ENCODE measurements at places on chromosomes 4 and X.

GRCh38 chr4:110245577-110245976 lies 47.2 kb upstream of the ELOVL6 start:
- no peak for DNase-seq

DNA sequence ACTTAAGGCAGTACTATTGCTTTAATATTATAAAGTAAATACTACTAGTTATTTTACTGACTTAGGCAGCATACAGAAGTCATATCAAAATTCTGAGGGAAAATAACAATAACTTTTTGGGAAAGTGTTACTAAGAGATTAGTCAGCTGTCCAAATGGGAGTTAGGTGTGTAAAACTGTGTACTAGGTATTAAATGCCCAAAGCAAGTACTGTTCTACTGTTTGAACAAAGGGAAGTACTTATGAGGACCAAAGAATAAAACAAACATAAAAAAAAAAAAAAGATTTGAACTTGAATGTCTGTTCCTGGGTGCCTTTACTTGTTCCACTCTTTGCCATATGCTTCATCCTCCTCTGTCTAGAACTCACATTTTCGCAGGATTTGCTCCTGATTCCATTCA lies 174.4 kb downstream of the MSL3 start:
- no peak for DNase-seq

DNA sequence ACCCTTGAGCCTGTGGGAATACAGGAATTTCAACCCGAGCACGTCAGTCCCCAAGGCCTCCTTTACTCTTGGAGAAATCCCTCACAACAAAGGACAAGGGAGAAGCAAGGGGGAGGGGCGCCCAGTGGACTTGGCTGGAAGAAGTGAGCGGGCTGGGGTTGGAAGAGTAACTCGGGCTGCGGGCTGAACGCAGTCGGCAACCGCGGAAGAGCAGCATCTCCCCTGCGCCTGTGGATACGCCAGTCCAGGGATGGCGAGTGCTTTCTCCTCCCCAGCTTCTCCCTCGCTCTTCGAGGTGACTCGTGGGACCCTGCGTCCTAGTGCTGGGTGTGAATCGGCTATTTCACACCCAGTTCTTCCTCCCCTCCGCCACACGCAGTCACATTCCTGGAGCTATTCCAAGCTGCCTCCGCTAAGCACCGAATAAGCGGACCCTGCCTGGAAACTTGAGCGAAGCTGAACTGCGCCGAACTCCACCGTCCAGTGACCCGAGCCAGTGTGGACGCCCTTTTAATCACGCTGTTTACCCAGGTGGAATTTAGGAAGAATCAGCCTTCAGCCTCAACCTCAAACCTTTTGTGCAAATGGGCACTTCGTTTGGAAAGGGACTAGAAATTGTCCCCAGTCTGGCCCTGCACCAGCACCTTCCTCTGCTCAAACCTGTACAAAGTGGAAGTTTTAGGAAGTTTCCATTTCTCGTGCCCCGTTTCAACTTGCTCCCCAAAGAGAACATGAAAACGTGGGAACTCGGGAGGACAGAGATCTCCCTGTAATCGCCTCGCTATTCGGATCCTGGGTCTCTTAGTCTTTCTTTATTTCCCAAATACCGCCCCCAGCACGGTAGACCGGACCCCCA lies 64.3 kb upstream of the WDR17 start:
- DNase-seq, result peak; percentile 45

DNA sequence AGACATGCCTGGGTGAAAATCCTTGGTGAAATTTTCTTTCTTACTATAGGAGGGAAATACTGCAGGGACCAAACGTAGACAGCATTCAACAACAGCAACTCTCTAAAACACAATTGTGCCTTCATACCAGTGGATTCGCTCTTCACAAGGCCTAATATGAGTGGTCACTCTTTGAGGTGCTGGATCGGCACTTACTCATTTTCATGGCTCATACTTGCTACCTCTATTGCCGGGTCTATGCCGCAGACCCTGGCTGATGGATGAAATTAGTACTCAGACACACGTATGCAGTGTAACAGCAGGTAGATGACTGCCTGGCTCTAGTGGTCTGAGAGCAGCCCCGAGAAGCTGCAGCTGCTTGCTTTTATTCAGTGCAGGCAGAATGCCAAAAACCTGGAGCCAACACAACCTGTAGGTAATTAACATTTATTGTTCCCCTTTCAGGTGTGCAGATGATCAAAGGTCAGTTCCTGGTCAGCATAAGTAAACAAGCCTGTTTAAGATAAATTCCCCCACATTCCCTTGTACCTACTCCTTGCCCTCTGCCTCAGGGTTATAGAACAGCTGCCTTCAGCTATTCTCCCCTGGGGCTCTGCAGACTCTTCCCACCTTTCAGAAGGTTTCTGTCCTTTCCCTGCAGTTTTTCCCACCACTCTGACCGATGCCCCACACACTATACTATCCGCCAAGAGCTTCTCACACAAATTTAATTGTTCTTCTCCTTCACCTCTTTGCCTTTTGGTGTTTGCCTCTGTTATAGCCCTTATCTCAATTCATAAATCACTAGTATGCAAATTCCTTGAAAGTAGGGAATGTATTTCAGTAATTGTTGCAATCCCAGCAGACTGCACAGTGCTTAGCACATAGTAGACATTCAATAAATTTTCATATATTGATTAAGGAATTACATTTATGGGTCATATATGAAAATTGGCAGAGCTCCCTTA lies 210.0 kb downstream of the SPANXN3 start:
- no peak for DNase-seq

- peak; percentile 68 for DNase-seq
Measured at GRCh38 chrX:104565791-104566680, at the start of gene IL1RAPL2. Gene IL1RAPL2 (plus strand): TSS chrX:104566199.

GRCh38 chr4:53682196-53682595 lies 90.9 kb upstream of the LNX1 start:
- DNase-seq, result no peak

GRCh38 chr4:184768296-184768695 lies 34.4 kb upstream of the CENPU start:
- DNase-seq, result no peak

DNA sequence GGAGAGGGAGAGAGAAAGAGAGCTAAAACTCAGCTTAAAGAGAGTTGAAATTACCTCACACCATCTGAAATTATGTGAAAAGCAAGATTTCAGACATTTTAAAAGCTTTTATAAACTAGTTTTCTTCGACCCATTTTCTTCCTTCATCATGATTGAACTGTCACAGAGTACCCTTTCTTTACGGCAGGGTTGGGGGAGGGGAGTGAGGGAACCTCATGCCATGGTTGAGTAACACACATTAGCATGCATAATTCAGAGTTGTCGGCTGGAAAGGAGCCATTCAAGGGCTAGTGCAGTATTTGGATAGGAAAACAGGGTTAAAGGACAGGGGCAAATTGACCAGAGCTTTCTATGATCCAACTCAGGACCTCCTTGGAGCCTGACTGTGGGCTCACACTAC lies 46.2 kb downstream of the PCDH19 start:
- no peak for DNase-seq

DNA sequence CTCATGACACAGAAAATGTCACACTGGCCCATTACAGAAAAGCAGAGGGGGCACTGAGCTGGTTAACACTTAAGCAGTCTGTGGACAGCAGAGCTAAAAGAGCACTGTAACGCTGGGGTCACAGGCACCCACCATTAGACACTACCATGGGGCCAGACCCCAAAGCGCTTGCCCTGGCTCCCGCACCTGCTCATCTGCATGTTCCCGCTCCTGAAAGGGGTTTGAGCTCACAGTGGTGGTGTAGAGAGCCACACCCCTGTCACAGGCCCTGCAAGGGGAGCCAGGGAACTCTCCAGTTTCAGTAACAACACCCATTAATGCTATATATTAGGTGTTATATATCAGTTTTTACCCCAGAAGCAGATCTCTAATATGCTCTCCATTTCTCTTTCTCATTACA lies 187.0 kb downstream of the ANKRD50 start:
- DNase-seq, result no peak

DNA sequence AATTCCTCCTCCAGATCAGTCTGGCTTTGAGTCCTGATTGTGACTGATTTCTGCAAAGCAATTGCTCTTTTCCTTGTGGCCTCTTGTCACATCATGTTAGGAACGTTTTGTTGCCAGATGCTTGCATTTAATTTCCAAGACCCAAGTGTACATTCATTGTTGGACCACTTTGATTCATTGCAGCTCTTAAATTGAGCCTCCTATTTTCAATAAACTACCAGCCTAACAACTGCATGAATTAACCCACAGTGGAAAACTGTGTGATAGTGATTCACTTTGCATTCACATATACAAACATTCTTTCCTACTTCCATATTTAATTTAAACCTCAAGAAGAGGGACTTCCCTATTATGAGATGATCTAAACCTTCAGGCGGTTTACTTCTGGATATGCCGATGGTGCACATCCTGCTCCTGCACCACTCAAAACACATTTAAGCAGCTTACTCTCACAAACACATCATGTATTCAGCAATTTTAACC lies 118.4 kb downstream of the AFF1 start:
- no peak for DNase-seq

- no peak for DNase-seq
Measured at GRCh38 chr4:94416335-94416734, 35.4 kb upstream of the PDLIM5 start.

GRCh38 chrX:118727686-118728339 lies 407 bp downstream of the IL13RA1 start:
- DNase-seq, result peak; percentile 54

DNA sequence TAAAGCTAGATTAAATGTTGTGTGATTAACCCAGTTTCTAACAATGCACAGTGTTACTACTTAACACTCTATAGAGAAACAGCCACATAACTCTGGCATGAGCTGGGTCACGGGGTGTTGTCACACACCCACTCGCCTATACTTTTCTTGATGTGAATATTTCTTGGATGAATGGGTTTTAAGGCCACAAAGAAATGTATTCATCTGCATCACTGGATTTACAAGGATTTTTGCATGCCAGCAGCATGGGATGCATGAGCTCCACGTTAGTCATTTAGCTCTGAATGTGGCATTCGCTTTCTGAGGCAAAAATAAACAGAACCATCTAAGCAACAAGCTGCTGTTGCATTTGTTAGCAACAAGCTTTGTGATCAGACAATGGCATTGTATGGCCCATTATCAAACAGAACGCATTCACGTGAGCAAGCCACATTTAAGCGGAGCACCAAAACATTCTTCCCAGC lies 89.7 kb downstream of the LRP2BP start:
- no peak for DNase-seq

DNA sequence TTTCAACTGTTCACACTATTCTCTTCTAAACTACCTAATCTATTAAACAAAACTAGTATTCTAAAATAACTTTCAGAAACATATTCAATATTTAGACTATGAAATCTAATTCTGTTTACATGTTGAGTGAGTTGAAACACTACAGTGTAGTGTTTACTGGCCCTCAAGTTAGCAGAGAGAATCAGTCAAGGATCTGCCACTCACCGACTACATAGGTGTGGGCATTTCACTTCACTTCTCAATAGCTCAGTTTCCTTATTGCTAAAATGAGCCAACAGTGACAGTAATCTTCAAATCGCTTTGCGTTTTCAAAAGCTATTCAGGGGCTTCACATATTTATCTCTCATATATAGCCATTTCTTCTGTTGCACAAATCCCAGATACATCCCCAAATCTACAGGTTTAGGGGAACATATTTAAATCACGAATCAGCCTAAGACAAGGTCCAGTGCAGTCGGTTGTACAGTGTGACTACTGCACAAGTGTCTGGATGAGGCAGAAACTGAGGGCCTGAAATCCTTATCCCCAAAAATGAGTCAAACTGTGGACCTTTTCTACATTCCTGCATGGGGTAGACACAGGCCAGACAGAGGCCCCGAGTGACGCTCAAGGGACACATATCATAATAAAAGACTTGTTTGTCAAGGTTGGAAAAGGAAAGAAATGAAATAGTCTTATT lies 129.8 kb downstream of the PPP3CA start:
- no peak for DNase-seq

All from right hindlimb (tissue), 1 donor.